Activated T-helper 1 cell treated with anti-CD3 and anti-CD28 coated beads, Interleukin-2, amount 50 U/mL, for 16 hours (primary cell): ENCODE measurements at places on chromosomes 2 and 18.

DNA sequence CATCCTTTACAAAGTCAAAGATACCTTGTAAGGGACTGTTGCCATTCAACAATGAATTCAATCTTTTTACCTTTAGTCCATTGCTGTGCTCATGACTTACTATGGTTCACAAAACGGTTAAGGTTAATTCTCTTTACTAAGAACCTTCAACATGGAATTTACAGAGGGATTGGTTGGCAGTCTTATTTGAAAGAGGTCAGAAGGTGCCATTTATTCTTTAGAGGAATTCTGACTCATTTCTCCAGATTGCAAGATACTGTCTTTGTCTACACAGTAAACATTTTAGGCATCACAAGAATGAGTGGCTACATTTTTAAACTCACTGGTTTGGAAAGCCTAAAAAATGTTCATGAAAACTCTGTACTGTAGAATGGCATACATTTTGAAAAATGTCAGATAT lies 17.4 kb downstream of the KCNH7 start:
- DNase-seq = no peak

DNA sequence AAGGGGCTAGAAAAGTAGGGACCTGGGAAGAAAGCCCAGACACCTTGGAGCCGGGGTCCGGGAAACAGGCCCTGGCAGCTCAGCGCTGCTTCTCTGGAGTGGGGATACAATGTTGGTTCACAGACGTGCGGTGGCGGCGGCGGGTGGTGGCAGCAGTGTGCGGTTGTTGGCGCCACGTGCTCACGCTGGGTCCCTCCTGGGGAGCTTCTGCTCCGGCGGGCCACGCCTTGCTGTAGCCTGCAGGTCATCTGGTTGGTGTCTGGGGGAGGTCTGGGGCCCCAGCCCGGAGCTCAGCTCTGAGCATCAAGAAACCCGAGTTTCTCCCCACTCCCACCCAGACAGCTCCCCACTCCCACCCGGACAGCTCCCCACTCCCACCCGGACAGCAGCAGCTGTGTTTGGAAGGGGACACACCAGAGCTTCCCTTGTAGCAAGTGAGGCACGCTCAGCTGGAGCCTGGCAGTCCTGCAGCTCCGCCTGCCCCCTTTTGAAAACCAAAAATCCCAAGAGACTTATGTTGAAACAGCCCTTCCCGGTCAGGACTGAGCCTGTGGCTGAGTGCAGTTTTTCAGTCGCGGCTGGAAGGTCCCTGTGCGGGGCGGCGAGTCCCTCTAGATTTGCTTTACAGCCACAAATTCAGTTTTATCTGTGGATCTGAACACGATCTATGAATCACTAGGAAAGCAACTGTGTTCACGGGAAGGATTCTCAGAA lies 46.9 kb downstream of the NFATC1 start:
- no peak for DNase-seq

GRCh38 chr18:63320975-63321265 lies 1.4 kb upstream of the BCL2 start:
- no peak for DNase-seq

- no peak for DNase-seq
These were observed 888.5 kb upstream of the FSHR start for GRCh38 chr2:50042771-50043170.

- no peak for DNase-seq
These were observed 62.5 kb downstream of the CERS6 start for GRCh38 chr2:168518555-168519066.

DNA sequence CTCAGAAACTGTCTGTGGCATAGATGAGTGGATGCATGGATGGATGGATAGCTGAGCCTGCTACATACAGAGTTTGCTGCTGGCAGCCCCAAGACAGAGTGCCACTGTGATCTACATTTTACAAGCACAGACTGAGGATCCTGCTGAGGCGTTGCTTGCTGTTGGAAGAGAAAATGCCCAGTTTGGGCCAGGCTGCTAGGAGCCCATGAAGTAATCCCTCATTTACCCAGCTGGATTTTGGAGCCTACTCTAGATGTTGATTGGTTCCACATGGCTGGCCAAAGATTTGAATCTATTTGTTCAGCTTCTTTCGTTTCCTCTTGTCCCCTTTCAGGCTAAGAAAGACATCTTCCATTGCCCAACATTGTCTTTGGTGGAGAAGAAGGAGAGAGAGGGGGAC lies 261.3 kb downstream of the CLIP4 start:
- DNase-seq = no peak

GRCh38 chr18:62964432-62964831 lies 249.1 kb downstream of the PHLPP1 start:
- DNase-seq = no peak

DNA sequence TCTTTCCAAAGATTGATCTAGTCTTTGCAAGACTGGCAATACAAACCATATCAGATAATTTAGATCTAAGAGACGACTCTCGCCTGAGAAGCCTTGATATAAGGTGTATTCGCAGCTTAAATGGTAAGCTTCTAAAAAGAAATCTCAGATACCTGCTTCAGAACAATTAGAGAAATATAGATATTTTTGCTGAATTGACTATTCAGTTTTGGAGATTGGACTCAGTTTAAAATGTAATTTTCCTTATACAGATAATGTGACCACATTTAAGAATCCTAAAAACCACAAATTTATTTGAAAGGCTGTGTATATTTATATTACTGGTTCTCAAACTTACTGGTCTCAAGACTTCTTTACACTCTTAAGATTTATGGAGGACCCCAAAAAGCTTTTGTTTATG lies 15.4 kb downstream of the PAPOLG start:
- no peak for DNase-seq

- no peak for DNase-seq
These were observed 164.0 kb downstream of the MYO3B start for GRCh38 chr2:170341684-170342623.

DNA sequence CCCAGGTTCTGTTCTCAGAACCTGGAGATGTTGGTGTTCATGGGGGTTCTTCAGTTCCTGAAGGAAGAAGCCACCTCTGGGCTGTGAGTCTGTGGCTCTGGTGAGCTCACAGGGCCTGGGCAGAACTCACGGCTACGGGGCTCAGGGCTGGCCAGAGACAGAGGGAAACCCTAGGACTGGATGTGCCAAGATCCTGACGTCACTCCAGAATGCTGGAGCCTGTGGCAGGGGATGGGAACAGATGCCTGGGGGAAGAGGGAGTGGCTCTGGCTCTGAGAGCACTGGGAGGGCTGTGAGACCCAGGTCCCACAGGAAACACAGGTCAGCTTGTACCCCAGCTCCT lies at the start of gene OTOF:
OTOF (minus strand) TSS at position 214 of the 343 bp plus-strand sequence.
- no peak for DNase-seq

GRCh38 chr18:41703744-41704530 lies 251.1 kb upstream of the PIK3C3 start:
- DNase-seq = no peak

DNA sequence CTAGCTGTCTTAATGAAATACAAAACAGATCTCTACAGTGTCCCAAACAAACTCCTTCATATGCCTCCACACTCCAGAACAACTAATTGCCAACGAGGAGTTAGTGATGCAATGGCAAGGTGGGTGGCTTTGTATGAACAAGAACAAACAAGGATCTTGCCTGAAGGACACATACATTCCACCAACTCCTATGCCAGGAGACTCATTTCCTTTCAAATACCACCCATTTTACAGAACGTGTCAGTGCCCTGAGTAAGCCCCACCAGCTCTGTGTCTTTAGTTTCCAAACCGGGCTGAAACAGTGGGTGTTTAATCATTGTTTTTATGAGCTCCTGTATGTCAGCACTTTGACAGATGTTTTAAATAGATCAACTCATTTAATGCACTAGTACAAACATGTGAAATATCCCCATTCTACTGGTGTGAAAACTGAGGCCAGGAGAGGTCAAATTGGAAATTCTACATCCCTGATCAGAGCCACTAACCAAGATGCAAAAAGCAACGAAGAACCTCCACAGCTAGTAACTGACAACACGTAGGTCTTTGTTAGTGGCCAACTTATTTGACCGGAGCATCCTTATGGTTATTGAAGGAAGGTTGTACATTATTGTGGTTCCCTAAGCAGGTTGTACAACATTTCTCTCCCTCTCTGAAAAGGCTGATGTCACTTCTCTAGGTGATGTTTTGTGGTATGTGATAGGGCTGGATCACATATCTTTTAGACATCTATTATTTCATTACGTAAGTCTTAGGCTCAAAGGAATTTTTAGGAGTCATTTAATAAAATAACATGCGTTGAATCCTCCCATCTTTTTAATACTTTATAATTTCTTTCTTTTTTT lies 534.9 kb upstream of the TNP1 start:
- DNase-seq = no peak

DNA sequence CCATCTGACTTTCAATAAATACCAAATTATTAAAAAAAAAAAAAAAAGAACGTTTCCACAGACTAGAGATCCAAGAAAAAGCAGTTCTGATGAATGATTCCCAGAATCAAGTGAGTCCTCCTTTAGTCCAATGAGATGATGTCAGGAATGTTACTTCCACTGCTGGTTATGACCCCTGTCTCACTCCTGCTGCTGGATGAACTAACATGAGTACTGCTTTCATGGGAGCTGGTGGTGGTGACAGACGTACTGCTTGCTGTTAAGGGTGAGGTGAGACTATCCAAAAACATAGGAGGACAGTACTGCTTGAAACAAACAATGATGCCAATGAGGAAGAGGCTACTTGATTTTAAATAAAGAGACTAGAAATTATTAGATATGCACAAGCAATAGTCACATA lies 55.5 kb upstream of the ST8SIA5 start:
- DNase-seq = no peak

GRCh38 chr2:11784747-11785610 lies 38.5 kb downstream of the LPIN1 start:
- DNase-seq = peak; percentile 24

DNA sequence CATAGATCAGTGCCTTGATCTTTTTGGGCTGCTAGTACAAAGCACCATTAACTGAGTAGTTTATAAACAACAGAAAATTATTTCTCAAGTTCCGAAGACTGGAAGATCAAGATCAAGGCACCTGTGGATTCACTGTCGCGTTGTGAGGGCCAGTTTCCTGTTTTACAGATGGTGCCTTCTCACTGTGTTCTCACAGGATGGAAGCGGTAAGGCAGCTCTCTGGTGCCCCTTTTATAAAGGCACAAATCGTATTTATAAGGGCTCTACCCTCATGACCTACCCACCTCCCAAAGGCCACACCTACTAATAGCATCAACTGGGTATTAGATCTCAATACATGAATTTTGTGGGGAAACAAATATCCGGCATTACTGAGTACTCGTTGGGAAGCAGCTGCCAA lies 729.5 kb upstream of the SLC39A10 start:
- DNase-seq = no peak

GRCh38 chr2:163207693-163208370 lies 369.3 kb upstream of the KCNH7 start:
- no peak for DNase-seq

DNA sequence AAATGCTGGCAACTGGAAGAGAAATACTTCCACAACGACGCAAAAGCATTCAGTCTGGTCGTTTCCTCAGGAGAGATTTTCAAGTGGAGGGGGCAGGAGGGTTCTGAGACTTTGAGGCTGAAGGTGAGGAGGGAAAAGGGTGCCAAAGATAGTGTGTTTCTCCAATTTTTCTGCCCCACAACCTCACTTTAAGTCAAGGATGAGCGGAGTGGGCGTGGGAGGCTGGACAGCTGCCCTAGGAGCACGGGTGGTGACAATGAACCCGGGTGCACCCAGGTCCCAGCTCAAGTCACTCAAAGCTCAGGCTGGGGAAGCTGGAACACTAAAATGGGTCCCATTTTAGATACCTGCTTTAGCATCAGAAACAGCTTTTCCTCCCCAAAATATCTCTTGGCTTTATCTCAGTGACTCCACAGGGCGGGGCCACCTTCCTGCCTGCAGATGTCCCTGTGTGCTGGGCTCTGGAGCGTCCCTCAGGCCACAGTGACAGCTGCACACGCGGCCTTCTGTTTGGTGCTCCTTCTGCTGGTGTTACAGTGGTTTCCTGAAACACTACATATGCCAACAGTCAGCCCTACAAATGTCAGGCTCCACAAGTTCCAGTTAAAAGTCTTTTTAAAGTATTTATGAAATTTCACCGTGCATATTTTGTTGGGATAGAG lies 1.4 kb upstream of the MBP start:
- no peak for DNase-seq

GRCh38 chr2:105446501-105446900 lies 47.6 kb upstream of the FHL2 start:
- no peak for DNase-seq

- no peak for DNase-seq
These were observed 7.2 kb upstream of the LAMA3 start for GRCh38 chr18:23682045-23682444.

DNA sequence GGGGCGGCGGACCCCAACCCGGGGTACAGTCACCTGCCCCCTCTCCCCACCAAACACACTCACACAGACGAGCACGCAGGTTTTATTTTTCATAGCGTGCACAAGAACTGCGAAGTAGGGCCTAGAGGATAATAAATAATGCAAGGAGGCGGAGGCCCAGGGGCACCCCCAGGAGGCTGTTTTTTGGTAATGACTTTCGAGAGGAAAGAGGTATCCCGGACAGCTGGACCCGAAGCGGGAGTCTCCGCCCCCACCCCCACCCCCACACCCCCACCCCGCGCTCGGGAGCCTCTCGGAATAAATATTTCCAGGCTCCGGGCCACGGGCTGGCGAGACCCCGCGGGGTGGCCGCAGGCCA lies 3.4 kb downstream of the CYP26B1 start:
- no peak for DNase-seq

GRCh38 chr18:9021458-9021857 lies 81.0 kb upstream of the NDUFV2 start:
- no peak for DNase-seq

- no peak for DNase-seq
These were observed 249.0 kb upstream of the OSR1 start for GRCh38 chr2:19607400-19607799.

GRCh38 chr2:37947306-37947705 lies 22.2 kb downstream of the RMDN2 start:
- no peak for DNase-seq

GRCh38 chr2:161796192-161796591 lies 172.0 kb downstream of the SLC4A10 start:
- DNase-seq = no peak

- peak; percentile 56 for DNase-seq
These were observed 513 bp downstream of the TRIP12 start for GRCh38 chr2:229921101-229921891.

DNA sequence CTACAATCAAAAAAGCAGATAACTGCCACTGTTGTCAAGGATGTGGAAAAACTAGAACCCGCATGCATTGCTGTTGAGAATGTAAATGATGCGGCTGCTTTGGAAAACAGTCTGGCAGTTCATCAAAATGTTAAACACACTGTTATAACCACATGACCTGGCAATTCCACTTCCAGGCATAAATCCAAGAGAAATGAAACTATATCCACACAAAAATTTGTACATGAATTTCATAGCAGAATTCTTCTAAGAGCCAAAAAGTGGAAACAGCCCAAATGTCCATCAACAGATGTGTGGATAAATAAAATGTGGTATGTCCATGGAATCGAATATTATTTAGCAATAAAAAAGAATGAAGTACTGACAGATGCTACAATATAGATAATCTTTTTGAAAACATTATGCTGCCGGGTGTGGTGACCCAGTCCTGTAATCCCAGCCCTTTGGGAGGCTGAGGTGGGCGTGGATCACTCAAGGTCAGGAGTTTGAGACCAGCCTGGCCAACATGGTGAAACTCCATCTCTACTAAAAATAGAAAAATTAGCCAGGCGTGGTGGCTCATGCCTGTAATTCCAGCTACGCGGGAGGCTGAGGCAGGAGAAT lies 32.0 kb downstream of the ERCC3 start:
- no peak for DNase-seq
